ENCODE measurements at places on chromosomes 16 and 17. TPM values are rescaled to one million over a fixed set of nuclear protein-coding genes. Genes with fewer than 3 reads are reported as not detected.

DNA sequence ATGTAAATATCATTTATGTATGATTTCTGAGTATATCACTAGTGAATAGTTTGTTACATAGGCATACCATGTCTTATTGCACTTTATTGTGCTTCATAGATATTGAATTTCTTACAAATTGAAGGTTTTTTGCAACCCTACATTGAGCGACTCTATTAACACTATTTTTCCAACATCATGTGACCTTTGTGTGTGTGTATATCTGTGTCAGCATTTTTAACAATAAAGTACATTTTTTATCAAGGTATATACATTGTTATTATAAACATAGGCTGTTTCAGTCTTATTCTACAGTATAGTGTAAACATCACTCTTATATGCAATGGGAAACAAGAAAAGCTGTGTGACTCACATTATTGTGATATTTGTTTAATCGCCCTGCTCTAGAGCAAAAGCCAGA lies 1944.9 kb downstream of the TP53TG3F start:
- no peaks in the 10 kb centered on the region for H3K27me3 ChIP-seq
- no peaks in the 10 kb centered on the region for H3K36me3 ChIP-seq
- DNase-seq: no peak
- H3K4me1 ChIP-seq: no peaks in the 10 kb centered on the region
- H3K4me3 ChIP-seq: no peak overlapping the region

DNA sequence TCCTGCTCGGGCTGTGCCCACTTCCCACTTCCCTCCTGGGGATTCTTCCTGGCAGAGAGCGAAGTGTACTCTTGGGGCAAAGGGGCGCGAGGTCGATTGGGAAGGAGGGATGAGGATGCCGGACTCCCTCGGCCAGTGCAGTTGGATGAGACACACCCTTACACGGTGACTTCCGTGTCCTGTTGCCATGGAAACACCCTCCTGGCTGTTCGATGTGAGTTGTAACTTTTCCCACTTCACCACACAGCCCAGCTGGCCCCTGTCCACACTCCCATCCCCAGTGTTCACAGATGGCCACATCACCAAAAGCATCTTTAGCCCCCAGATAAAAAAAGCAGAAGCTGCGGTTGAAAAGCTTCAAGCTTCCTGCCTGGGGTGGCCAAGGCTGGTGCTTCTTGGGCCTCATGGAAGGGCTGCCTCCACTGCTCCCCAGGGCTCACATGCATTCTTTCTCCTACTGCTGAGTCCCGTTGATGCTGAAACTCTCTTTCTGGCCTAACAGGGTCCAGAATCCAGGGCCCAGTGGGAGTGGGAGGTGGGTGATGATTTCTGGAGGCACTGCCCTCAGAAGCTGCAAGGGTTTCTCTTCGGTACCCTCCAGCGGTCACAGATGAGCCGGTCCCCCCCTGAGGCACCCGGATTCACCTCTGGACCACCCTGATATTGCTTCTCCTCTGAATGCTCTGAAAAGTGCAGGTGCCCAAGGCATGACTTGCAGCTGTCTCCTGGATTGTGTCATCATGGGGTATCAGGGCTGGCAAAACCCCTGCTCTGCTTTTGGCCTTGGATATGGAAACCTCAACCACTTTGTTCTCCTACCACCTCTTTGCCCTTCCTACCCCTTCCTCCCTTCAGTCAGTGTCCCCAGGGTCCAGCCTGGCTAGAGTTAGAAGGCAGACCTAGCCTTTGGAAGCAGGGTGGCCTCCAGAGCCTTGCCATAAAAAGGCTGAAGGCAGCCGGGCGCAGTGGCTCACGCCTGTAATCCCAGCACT lies 2.2 kb upstream of the TRAF4 start:
- no peak overlapping the region for H3K4me3 ChIP-seq
- H3K4me1 ChIP-seq: peaks cover 32% of the 10 kb centered on the region
- H3K36me3 ChIP-seq: no peaks in the 10 kb centered on the region
- H3K27ac ChIP-seq: no peak overlapping the region
- DNase-seq: no peak

DNA sequence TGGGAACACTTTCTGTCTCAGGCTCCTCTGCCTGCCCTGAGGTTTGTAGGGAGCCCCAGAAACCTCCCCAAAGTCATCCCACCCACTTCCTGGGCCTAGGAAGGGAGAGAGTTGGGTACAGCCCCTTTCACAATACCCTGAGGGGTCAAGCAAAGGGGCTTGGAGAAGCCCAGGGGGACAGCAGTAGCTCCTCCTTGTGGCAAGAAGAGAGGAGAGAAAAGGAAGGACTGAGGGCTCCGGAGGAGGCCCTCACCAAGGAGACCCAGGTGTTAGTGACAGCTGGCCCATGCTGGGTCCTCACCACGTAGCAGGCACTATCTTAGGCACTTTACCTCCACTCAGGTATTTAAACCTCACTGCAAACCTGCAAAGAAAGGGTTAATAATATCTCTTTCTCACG lies 112.8 kb downstream of the IRX5 start:
- H3K36me3 ChIP-seq: no peaks in the 10 kb centered on the region
- H3K27me3 ChIP-seq: peaks cover 3% of the 10 kb centered on the region
- H3K27ac ChIP-seq: no peak overlapping the region
- H3K4me1 ChIP-seq: no peaks in the 10 kb centered on the region

DNA sequence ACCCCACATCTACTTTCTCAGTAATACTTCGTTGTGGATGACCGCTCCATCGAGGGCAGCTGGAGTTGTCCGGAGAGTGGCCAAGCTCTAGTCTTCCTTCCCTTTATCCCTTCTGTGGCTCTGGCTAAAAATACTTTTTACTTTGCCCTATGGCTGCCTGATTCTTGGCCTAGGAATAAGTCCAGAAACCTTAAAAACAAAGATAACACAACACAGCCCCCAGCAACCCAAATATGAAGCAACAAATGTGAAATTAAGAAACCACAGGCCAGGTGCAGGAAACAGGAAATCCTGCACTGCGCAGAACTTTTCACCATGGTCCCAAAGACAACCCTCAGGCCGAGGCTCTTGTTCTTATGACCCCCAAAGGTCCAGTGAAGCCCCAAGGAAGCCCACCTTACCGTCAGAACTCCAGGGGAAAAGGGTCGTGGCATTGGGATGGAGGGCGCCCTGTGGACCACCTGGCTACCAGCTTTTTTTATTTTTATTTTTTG lies 26.0 kb downstream of the TK2 start:
- H3K27ac ChIP-seq: peak overlapping the region; percentile 84
- DNase-seq: peak; percentile 64
- H3K4me3 ChIP-seq: peak overlapping the region; percentile 77
- H3K36me3 ChIP-seq: no peaks in the 10 kb centered on the region

NKD1 gene
- 5.9 TPM for total RNA-seq

TP53TG3D gene
- 2.2 TPM for total RNA-seq

ATP2A1 gene
- 1.2 TPM for total RNA-seq

ICAM2 gene
- total RNA-seq: 89.2 TPM

Measured in naive thymus-derived CD8-positive, alpha-beta T cell (primary cell).